Liver (tissue), 10 donors: ENCODE measurements at places on chromosomes 4 and X. TPM values are rescaled to one million over a fixed set of nuclear protein-coding genes. Genes with fewer than 3 reads are reported as not detected.
A peak's percentile ranks its signal among the peaks of the same experiment; 100 is the strongest.

HMX1 gene
- not detected for total RNA-seq

LANCL3 gene
- total RNA-seq: 2.1 TPM

CCDC160 gene
- 0.17 TPM for total RNA-seq

SCML2 gene
- 7.2 TPM for total RNA-seq

ARHGAP10 gene
- total RNA-seq: 1.5 TPM

CT45A10 gene
- not detected for total RNA-seq

CXCL9 gene
- total RNA-seq: 2.3 TPM

PLAC8 gene
- total RNA-seq: 63.2 TPM

SH3RF1 gene
- 7.9 TPM for total RNA-seq

MAGEA2B gene
- total RNA-seq: not detected

P2RY8 gene
- total RNA-seq: 4.4 TPM

TMEM31 gene
- not detected for total RNA-seq

GRCh38 chrX:37509349-37509748 lies 62.1 kb upstream of the LANCL3 start:
- no peak for DNase-seq

GRCh38 chrX:16778545-16778944 lies 7.7 kb upstream of the TXLNG start:
- DNase-seq: no peak

DNA sequence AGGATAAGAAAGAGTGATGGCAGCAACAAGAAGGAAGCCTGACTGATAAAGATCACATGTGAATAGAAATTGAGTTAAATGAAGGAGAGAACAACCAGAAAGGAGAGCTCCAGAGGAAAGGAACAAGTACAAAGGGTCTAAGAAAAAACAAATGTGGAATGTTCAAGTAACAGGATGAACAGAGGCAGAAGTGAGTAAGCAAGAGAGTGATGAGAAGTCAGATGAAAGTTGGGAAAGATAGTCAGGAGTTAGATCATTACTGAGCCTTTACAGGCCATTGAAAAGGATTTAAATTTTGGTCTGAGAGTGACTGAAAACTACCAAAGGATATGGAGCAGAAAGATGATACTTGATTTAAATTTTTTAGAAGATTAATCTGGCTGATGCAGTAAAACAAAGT lies 38.1 kb downstream of the NFXL1 start:
- DNase-seq: no peak

- no peak for DNase-seq
Observed at GRCh38 chrX:65643531-65644052, 23.9 kb upstream of the MSN start.

GRCh38 chr4:29559286-29559685 lies 1160.9 kb upstream of the PCDH7 start:
- no peak for DNase-seq

GRCh38 chr4:96073461-96073860 lies 233.6 kb downstream of the PDHA2 start:
- no peak for DNase-seq

- no peak for DNase-seq
Observed at GRCh38 chr4:160848901-160849760, 1314.7 kb downstream of the FSTL5 start.

- no peak for DNase-seq
Observed at GRCh38 chrX:100939333-100939732, 10.6 kb upstream of the XKRX start.

DNA sequence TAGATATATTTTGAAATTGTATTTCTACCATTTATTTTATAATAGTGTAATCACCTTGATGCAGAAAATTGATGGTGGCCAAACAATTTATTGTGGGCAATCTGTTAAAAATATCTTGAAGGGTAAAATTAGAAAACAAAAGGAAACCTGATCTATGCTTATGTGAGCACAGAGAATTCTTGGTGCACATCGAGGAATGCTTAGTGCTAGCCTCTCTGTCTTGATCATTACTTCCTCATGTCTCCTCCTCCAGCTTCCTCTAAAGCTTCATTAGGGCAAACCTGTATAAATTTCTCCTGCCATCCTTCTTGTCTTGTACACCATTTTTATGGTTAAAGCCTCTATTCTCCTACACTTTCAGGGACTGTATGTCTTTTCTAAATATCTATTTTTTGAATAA lies 725.8 kb downstream of the RAPGEF2 start:
- no peak for DNase-seq

DNA sequence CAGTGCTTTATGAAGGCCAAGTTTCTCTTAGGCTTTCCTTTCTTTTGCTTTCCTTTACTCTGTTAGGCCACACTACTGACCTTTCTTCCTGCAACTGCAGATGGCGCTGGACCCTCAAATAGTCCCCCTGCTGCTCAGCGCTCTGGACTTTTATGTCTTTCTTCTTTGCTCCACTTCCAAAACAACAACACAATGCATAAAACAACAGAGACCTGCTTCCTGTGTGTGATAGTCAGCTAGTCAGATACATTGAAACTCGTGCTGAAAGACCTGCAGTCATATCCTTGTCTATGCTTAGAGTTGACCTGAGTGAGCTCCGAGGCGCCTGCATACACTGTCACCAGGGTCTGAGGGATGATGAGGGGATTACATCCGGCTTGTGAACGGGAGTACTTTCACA lies 108.9 kb upstream of the TEX13D start:
- DNase-seq: no peak

DNA sequence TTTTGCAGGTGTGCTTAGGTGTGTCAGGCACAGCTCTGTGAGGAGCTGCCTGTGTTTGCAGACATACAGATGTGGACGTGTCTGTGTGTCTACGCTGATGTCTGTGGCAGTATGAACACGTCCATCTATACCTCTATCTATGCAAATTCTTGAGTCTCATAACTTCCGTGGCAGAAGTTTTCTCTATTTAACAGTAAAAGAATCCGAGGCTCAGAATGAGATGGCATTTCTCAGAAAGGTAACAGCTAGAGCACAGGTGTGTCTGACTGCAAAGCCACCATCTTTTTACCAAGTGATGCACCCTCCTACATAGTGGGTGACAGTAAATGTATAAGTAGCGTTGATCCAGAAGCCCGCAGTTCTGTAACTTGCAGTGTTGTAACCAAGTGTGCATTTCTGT lies 39.9 kb upstream of the CYP4V2 start:
- DNase-seq: no peak

- no peak for DNase-seq
Observed at GRCh38 chrX:120774606-120775005, 101.1 kb downstream of the CT47B1 start.

DNA sequence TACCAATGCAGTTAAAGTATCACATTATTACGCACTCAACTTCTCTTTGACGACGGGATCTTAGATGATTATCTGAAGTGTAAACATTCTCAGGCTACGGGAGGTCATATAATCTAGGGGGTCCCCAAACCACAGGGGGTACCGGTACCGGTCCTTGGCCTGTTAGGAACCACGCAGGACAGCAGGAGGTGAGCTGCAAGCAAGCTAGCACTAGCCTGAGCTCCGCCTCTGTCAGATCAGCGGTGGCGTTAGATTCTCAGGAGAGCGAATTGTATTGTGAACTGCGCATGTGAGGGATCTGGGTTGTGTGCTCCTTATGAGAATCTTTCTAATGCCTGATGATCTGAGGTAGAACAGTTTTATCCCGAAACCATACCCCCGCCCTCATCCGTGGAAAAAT lies 20.6 kb upstream of the PRR27 start:
- DNase-seq: no peak

GRCh38 chrX:20066968-20067708 lies 49.6 kb downstream of the MAP7D2 start:
- no peak for DNase-seq

DNA sequence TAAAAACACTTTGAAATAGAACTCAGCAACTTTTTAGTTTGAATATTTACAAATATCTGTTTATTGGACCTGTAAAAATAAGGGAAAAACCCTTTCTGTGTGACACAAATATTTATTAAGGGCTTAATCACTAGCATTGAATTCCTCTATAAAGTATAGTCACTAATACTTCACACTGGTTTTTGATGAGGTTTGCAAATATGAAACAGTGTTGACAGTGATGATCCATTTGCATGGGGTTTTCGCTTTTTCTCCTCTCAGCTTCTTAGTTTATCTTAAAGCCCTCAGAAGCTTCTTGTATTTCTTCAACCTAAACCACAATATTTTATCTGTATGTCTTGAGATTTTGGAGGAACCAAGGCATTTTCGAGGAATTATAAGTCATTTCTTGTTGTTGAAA lies 96.6 kb upstream of the TEX13A start:
- no peak for DNase-seq

DNA sequence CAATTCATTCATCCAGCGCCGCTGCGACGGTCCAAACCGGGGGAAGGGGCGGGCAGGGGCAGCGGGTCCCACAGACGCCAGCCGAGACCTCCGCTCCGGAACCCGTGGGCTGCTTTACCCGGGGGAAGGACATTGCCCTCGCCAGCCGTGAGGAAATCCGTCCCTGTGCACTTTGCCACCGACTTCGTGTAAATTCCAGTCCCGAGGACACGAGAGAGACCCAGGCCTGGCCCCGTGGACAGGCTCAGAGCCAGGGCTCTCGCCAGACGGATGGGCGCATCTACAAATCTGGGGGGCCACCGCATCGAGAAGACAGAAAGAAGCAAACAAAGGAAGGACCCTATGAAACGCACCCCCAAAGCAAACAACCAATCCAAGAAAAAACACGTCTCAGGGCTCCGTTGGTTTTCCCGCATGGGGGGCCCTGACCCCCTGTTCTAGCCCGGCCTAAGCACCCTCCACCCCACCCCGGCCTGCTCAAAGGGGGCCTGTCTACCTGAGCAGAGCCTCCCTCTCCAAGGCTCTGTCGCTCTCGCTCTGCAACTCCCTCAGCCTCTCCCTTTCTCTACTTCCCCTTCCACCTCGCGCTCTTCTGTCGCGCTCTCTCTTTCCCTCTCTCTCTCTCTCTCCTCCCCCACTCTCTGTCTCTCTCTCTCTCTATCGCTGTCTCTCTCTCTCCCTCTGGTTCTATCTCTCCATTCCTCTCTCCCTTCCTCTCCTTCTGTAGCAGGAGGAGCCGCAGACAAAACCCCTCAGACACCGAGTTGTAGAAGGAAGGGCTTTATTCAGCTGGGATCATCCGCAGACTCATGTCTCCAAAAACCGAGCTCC lies 11.3 kb downstream of the FRG2 start:
- no peak for DNase-seq

DNA sequence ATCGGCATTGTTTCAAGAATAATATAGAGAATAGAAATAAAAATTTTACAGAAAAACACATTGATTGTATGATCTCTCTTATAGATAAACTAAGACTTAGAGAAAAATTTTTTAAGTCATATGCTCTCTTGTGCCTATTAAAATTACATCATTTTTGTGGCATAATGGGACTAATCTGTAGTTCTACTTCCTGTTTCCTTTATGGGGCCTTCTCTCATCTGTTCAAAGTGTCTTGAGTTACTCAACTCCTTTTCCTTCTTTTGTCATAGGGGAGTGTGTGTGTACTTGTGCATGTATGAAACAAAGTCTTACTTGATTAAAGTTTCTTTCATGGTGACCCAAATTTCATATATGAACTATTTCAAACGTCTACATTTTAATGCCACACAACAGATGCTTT lies 1448.9 kb upstream of the TENM3 start:
- DNase-seq: no peak

GRCh38 chr4:122167369-122167768 lies 15.2 kb downstream of the BLTP1 start:
- no peak for DNase-seq

GRCh38 chr4:28776004-28776403 lies 1915.4 kb downstream of the STIM2 start:
- no peak for DNase-seq

- no peak for DNase-seq
Observed at GRCh38 chr4:152352215-152352614, 183.7 kb downstream of the FBXW7 start.

DNA sequence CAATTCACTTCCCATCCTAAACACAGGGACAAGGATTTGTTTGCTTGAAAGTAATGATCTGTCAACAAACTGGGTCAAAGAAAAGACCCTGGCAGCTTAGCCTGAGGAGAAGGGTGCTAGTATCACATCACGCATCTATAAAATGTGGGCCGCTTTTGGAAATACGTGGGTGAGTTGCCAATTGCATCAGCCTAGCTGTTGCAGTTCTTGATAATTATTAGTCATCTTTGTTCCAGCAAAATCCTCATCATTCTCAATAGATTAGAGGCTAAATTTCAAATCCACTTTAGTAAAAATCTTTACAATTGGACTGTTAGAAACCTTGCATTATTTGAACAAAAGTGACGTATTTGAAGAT lies 33.6 kb upstream of the TAPT1 start:
- no peak for DNase-seq

DNA sequence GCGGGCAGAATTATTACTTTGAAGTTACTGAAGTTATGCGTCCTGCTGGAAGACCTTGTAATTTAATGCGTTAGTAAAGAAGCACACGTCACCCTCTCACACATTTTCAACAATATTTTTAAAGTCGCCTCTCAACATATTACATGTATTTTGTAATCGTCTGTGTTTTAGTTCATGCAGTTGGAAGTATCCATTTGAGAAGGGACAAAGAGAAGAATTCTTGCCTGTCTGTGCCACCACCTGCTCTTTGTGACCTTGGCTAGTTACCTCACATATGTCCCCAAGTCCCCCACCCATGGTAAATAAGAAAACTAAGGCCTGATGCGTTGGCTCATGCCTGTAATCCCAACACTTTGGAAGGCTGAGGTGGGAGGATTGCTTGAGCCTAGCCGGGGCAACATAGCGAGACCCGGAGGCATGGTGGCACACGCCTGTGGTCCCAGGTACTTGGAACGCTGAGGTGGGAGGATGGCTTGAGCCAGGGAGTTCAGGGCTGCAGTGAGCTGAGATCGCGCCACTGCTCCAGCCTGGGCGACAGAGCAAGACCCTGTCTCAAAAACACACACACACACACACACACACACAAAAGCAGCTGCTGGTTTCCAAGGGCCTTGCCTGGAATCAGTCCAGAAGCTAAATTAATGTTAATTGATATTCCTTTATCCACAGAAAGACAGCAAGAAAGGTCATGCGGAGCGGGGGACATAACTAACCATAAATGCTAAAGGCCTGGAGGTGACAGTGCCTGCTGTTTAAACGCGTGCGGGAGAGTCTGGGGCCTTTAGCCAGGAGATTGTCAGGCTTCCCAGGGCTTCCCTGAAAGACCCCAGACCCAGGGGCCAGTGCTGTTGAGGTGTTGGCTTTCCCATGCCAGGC lies 811 bp downstream of the TMEM187 start:
- DNase-seq: no peak

- no peak for DNase-seq
Observed at GRCh38 chr4:79964400-79965211, 108.4 kb downstream of the ANTXR2 start.

- peak; percentile 34 for DNase-seq
Observed at GRCh38 chrX:109959356-109959871, 43.5 kb upstream of the TMEM164 start.
